Sigmoid colon (tissue), 7 donors: ENCODE measurements at places on chromosomes 2 and 18.

- H3K27ac ChIP-seq, result peak overlapping the region; percentile 41
- peak; percentile 73 for DNase-seq
- no peaks in the 10 kb centered on the region for H3K36me3 ChIP-seq
Measured at GRCh38 chr2:151771599-151772358, 37.5 kb upstream of the NEB start.

DNA sequence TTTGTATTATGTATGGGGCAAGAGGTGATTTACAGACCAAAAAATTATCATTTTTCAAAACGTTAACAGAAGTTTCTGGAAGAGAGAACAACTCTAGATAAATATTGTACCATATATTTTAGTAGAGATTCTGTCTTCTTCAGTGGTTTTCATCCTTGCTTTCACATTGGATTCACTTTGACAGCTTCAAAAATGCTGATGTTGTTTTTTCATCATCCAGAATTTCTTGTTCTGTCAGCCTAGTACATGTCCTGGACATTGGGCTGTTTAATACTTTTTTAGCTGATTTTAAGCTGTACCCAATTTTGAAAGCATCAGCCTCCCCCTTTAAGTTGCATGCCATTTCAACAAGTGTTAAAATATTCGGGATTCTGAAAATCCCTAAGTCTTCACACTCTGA lies 711.3 kb upstream of the LRATD1 start:
- no peak overlapping the region for H3K27ac ChIP-seq
- H3K4me1 ChIP-seq, result no peaks in the 10 kb centered on the region
- DNase-seq, result no peak
- no peaks in the 10 kb centered on the region for H3K36me3 ChIP-seq

DNA sequence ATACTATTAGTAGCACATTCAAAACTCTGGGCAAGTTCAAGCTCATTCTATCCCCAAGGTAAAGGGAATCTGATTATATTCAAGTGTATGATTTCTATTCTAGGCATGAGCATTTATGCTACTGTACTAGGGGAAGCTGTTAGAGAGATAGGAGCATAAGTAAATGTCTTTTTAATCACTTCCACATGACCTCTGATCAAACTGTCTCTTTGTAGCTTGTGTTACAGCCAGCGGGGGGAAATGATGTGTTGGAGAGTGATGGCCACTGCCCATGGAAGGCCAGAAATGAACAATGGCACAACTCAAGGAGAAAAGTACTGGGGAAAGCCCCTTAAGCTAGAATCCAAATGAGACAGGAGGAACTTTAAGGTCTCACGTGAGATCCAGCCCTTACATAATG lies 894.9 kb upstream of the CDH2 start:
- no peak overlapping the region for H3K27ac ChIP-seq
- H3K27me3 ChIP-seq, result no peaks in the 10 kb centered on the region
- no peak for DNase-seq
- no peak overlapping the region for H3K4me3 ChIP-seq
- no peaks in the 10 kb centered on the region for H3K36me3 ChIP-seq

DNA sequence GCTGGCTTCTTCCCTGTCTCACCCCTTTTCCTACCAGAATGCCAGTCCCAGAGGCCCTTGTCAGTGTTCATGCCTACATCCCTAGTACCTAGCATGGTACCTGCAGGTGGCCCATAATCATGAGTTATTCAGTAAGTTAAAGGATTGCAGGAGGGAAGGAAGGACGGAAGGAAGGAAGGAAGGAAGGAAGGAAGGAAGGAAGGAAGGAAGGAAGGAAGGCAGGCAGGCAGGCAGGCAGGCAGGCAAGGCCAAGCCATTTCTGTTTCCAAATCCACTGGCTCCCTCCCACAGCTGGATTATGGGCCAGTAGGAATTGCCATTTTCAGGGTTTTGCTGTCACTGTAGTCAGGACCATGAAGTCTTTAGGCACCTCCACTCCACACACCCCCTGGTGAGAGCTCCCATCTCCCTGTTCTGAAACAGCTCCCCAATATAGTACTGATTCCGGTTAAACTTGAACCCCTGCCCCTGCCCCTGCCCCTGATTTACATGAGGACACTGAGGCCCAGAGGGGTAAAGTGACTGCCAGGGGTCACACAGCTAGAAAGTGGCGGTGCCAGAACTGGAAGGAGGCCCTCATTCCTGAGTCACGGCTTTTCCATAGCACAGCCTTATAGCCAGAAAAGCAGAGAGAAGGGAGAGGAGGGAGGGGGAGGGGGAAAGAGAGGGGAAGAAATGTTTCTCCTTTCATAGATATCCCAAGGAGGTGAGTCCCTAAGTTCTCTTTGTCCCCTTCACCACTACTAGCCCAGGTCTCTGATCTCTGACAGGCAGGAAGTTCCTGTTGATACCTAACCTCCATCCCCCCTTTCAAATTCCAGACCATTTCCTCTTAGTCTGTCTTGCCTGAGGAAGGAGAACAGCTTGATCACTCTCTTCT lies 12.2 kb upstream of the TNS1 start:
- H3K36me3 ChIP-seq, result no peaks in the 10 kb centered on the region
- no peak for DNase-seq
- H3K27ac ChIP-seq, result no peak overlapping the region
- peaks cover 8% of the 10 kb centered on the region for H3K27me3 ChIP-seq
- peaks cover 33% of the 10 kb centered on the region for H3K4me1 ChIP-seq

- no peaks in the 10 kb centered on the region for H3K27me3 ChIP-seq
- no peak overlapping the region for H3K27ac ChIP-seq
- no peaks in the 10 kb centered on the region for H3K4me1 ChIP-seq
Measured at GRCh38 chr2:47558768-47559684, 156.1 kb downstream of the MSH2 start.

DNA sequence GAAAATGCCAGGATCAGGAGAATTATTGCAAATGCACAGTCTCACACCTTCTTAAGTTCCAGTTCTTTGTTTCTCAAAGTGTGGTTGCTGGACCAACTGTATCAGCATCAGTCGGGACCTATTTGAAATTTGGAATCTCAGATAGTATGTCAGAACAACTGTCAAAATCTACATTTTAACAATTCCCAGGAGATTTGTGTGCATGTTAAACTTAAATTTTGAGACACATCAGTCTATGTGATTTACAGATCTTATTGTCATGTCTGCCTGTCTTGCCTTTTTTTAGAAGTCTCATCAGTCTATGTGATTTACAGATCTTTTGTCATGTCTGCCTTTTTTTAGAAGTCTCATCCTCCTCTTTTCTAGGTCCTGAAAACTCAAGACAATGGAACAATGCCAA lies 243.6 kb upstream of the MEIS1 start:
- H3K27ac ChIP-seq, result no peak overlapping the region
- H3K36me3 ChIP-seq, result no peaks in the 10 kb centered on the region
- H3K4me1 ChIP-seq, result peaks cover 7% of the 10 kb centered on the region

- H3K4me3 ChIP-seq, result no peak overlapping the region
- peaks cover 35% of the 10 kb centered on the region for H3K4me1 ChIP-seq
- H3K27me3 ChIP-seq, result no peaks in the 10 kb centered on the region
- no peak for DNase-seq
Measured at GRCh38 chr2:219174146-219174545, 2.6 kb downstream of the CNPPD1 start.

- no peak overlapping the region for H3K4me3 ChIP-seq
- peak; percentile 75 for DNase-seq
- no peaks in the 10 kb centered on the region for H3K36me3 ChIP-seq
- H3K4me1 ChIP-seq, result no peaks in the 10 kb centered on the region
Measured at GRCh38 chr2:9258953-9259399, 52.4 kb downstream of the ASAP2 start.

DNA sequence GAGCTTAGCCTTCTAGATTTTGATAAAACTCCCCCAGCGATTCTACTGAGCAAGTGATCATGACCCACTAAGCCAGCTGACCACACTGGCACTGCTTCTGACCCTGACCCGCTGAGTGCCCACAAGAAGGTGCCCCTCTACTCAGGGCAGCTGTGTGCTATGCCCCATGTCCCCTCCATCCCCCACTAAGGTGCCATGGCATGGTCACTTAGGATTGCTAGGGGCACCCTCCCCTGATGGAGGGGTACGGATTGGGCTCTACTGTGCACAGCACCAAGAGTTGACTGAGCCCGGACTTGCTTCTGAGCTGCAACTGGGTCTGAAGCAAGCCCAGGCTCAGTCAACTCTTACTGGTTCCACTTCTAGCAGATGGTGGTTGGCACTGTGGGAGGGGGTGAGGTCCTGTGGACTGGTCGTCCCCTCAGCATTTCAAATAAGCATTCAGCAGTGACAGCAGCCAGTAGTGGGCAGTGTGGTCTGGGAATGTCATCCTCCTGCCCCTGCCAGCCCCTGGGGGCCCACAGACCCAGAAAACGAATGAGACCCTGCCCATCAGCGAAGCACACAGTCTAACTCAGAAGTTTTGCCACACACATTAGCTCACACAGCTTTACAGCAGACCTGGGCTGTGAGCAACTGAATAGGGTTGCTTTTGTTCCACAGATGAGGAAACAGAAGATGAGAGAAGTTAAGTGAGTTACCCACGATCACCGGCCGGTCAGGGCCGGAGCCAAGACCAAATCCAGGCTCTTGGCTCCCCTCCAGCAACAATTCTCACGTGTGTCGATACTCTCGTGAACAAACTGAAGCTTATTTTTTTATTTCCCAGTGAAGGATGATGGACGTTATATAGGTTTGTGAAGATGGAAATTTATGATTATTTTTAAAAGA lies 52.1 kb upstream of the FOSL2 start:
- no peaks in the 10 kb centered on the region for H3K27me3 ChIP-seq
- H3K36me3 ChIP-seq, result no peaks in the 10 kb centered on the region
- DNase-seq, result peak; percentile 50

DNA sequence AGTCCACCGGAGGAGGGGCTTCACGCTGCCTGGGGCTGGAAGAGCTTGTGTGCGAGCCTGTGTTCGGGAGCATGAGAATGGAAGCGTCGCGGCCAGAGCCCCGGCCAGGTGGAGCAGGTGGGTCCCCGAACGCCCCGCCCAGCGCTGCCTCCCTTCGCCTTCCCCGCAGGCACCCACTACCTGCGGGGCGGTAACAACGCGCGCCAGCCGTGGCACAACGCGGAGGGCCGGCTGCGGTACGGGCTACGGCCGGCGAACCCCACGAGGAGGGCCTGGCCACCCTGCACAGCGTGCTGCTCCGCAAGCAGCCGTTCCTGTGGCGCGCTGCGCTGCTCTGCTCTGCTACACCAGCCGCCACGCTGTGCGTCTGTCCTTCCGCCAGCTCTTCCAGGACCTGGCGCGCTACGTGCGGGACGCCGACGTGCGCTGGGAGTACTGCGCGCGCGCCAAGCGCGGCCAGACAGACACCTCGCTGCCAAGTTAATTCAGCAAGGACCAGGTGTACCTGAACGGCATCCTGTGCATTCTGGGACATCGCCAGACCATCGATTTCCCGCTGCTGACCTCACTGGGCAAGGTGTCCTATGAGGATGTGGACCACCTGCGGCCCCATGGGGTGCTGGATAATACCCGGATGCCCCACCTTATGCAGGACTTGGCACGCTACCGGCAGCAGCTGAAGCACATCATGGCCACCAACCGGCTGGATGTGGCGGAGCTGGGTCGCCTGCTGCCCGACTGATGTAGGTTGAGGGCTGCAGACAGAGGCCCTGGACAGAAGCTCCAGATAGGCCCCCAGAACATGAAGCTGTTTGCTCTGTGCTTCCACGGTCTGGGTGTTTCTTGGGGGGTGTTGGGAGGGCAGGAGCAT lies 200.6 kb downstream of the NAPG start:
- H3K4me3 ChIP-seq, result no peak overlapping the region
- no peaks in the 10 kb centered on the region for H3K27me3 ChIP-seq
- H3K36me3 ChIP-seq, result no peaks in the 10 kb centered on the region
- no peak for DNase-seq
